ENCODE measurements at places on chromosomes 1 and 21.
A peak's percentile ranks its signal among the peaks of the same experiment; 100 is the strongest.

DNA sequence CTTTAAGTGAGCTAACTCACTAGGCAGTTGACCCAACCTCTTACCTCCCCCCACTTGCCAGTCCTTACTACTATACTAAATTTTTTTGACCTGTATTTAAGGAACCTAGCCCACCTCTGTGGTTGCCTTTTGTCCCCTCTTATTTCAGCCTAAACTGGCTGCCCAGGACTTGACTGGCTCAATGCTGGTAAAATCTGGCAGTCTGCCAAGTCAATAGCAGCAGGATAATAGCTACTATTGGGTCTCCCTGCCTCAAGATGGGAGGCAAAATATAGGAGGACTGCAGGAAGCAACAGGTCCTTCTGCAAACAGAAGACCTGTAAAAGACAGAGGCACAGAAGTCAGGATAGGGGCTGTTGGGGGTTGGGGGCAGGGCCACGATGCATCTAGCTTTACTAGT lies 144.2 kb upstream of the POGK start:
- DNase-seq = no peak

- peak; percentile 17 for DNase-seq
Measured at GRCh38 chr1:21123287-21123948, 53.3 kb downstream of the EIF4G3 start.

DNA sequence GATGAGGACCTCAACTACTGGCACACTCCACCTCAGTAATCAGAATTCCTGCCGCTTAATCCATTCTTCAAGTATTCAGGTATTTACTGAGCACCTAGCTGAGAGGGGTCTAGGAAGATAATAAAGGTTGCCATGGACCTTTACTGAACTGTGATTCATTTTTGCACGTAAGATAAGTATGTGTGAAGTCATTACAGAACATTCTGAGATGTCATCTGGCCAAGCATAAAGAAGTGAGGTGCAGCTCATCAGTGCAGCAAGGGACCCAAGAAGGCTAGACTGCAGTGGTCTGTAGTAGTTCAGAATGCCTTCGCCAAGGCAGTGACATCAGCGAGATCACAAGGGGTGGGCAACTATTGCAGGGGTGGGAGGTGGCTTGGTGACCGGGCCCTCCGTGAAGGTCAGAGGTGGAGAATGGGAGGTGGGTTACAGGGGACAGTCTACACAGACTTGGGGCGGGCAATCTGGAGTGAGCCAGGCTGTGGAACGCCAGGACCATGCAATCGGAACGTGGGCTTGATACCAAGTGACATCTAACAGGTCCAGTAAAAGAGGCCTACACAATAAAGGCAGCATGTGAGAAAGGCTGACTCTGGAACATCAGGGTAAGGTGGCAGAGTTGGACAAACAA lies 107.4 kb downstream of the SLC45A1 start:
- DNase-seq = no peak

GRCh38 chr1:107789817-107790524 lies 175.0 kb downstream of the VAV3 start:
- no peak for DNase-seq

DNA sequence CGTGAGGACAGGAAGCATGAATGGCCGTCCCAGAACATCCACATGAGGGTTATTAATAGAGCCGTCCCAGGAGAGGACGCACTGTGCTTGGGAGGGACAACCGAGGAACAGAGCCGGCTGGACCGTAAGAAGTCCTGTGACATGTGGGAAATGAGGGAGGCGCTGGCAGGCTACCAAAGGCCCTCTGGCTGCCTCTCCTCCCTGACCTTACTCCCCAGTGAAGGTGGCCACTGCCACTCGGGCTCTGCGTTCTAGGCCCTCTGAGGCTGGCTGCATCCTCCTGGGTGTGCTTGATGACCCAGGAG lies 15.5 kb upstream of the NPPB start:
- no peak for DNase-seq

DNA sequence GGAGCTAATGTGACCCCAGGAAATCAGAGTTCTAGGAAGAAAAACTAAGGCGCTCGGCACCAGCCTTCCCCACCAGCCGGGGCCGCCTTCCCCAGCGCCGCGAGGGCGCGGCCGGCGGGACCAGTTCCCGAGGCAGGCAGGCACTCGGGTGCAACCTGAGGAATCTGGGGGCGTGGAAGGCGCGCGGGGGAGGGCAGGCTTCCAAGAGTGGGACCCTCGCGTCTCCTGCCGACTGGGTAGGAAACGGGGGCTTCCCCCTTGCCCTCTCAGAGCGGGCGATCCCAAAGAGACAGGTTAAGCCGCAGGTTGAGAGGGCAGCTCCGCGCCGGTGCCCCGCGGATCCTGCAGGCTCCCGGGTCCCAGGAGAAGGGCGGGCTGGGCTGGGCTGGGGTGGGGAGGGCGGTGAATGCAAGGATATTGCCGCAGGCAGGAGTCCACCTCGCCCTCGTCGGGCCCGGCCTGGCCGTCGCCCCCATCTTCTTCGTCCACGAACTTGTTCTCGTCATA lies 431 bp downstream of the ARPC5 start:
- DNase-seq = peak; percentile 44

GRCh38 chr1:4150262-4150661 lies 250.2 kb upstream of the C1orf174 start:
- no peak for DNase-seq

GRCh38 chr1:221850470-221851187 lies 108.7 kb upstream of the DUSP10 start:
- DNase-seq = peak; percentile 25

GRCh38 chr1:81484284-81484683 lies 316.4 kb upstream of the ADGRL2 start:
- no peak for DNase-seq

DNA sequence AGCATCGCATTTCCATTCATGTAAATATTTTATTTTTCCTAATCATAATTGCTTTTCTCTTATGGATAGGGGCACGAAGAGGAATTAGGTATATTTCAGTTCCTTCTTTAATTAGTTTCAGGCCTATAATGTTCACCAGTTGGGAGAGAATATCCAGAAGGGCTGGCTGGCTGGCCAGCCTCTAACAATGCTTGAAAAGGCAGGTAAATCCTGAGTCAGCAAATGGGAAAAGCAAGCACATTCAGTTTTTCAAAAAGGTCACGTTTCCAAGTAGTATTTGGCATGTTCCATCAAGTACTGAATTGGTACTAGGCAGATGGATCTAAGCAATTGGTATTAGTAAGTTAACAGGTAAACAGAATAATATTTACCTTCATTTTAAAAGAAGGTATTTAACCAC lies 8.0 kb downstream of the RAB29 start:
- no peak for DNase-seq

- DNase-seq = no peak
Measured at GRCh38 chr1:46484783-46485490, 4.7 kb upstream of the DMBX1 start.

DNA sequence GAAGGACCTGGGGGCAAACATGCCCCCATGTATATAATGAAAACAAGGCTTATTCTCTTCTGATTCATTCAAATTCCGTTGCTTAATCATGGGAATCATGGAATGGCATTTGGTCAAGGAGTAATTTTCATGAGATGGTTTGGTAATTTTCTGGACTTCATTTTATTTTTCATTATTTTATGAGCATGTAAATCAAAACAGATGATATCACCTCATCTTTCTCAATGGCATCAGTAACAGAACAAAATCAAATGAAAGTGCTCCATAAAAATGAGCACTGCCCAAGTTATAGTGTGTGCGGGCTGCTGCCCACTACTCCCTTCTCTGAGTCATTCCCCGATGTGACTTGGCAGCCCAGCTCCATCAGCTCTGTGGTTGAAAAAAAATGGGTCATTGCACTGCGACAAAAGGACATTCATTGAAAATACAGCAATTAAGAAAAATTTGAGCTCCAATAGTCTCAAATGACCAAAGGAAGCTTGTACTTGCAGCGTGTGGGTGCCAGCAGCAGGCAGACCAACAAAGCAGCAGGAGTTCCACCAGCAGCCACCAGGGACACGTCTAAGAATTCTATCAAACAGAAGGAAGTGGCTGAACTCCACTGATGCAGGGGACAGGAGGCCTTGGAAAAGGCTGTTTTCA lies 84.3 kb upstream of the VAV3 start:
- peak; percentile 68 for DNase-seq

- DNase-seq = no peak
Measured at GRCh38 chr1:45429561-45430159, 61.3 kb downstream of the TESK2 start.

GRCh38 chr1:90534116-90534515 lies 183.0 kb downstream of the BARHL2 start:
- no peak for DNase-seq

- peak; percentile 33 for DNase-seq
Measured at GRCh38 chr1:97050506-97050905, 328.9 kb downstream of the PTBP2 start.

- DNase-seq = peak; percentile 10
Measured at GRCh38 chr1:114509596-114510273, 1.3 kb downstream of the TRIM33 start.

DNA sequence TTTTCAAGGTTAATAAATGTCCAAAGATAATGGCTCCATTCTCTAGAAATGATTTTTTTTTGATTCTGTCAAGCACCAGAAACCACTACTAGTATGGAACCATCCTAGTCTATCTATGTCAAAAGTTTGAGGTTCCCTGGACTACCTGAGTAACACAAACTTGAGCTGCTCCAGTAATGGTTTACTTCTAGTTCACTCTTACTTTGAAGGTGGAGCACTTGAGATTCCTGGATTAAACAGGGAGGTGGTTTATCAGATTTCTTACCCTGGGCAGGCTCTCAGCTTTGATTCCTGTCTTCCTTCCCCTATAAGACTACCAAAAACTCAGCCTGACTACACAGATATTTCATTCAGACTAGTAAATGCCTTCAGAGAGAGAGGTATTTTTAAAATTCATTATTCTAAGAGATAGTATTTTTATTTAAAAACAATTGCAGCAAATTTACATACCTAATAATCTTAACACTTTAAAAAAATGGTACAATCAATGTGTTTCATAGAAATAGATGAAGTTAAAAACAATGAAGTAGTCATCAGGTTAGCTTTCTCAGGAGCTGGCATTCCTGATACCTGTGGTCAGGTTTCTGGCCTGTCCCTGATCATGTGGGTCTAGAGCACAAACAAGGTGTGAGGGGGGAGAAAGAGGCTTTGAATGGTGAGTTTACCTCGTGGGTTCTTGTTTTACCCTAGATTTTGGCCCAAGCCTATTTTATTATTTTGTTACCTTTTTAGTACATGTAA lies 23.4 kb downstream of the PHC2 start:
- no peak for DNase-seq

DNA sequence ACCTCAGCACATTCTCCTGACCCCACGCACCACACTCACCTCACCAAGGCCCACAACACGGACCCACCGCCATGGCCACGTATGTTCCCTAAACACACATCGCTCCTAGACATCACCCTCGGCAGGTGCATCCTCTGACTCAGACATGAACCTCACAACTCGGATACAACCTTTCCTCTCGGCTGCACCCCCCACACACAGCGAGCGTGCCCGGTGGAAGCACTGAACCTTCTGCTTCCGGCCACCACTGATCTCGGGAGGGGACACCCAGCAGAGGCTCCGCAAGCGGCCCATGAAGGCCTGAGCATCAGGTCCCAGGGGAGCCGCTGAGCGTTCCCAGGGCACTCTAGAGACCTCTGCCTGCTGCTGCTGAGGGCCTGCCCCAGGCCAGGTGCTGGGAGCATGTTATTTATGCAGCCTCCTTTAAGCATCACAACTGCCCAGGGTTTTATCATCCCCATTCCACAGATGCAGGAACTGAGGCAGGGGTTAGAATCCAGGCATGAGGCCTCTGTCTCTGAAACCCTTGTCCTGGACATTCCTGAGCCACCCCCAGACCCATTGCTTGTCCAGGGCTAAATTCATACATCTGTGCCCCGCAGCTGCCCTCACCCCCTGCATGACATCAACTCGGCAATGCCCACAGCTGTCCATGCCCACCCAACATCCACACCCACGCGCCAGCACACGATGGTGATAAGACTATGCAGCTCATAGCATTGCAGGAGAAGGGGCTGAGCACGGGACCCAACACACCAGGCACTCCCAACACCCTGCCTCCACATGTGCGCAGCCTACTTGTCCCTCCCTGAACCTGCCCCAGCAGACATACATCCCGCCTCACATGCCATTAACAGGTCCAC lies 27.0 kb downstream of the SDC3 start:
- no peak for DNase-seq

- no peak for DNase-seq
Measured at GRCh38 chr1:86370601-86371022, 25.5 kb downstream of the ODF2L start.

DNA sequence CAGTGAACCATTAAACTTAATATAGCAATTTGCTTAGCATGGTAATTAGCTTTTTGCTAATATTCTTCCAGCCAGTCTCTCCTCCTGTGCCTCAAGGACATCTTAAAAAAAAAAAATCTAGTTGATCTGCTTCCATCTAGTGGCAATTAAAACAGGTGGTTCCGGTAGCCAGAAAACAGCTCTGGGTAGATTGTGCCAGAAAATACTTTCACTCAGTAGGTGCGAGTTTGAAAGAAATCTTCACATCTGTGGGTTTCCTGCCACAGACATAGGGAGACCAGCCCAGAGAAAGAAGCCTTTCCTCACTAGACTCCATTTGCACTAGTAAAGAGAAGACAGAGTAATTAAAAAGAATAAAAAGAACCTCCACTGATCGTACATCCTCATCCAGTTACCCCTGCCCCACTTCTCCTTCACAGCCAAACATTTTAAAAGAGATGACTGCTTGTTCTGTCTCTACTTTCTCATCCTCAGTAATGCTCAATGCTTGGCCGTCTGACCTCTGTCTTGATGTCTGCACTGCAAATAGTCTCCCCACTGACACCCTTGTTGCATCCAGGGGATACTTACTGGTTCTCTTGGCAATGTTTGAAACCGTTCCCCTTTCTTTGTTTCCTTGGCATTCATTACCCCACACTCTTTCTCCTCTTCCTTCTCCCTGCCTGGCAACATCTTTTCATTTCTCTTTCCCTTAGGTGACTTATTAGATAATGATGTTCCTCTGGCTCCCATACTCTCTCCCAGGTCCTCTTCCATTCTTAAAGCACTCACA lies 16.9 kb downstream of the SELL start:
- no peak for DNase-seq

DNA sequence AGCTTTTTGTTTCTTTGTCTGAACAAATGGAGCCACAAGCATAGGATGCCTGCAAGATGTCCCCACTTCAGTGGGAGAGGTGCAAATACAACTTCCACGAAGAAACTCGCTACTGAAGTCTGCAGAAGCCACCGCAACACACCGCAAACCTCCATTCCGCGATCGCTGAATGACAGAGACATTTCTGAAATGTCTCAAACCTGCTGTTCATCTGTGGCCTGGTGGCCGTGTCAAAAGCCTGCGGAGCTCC lies 1.0 kb downstream of the TP53BP2 start:
- no peak for DNase-seq
